ENCODE measurements at places on chromosomes 1 and 21.

- no peak for DNase-seq
Measured at GRCh38 chr21:34935452-34935851, 113.7 kb downstream of the RUNX1 start.

DNA sequence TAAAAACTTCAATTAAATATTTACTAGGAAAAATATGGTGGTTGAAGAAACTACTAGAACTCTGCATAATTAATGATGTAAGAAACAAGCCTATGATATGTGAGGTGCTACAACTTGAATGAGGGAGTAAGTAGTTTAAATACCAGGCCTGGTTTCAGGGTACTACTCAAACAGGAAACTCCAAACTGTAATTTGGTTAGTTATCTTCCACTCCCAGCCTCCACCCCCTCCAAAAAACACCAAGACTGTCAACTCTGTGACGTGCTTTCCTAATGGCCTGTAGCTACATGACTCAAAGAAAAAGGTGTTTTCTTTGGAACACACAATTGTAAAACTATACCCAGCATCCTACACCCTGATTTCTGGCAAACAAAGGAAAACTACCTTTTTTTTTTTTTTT, 55.9 kb upstream of the RCC1 start:
- DNase-seq, result no peak

GRCh38 chr1:6075748-6076147, 30.1 kb downstream of the KCNAB2 start:
- no peak for DNase-seq

DNA sequence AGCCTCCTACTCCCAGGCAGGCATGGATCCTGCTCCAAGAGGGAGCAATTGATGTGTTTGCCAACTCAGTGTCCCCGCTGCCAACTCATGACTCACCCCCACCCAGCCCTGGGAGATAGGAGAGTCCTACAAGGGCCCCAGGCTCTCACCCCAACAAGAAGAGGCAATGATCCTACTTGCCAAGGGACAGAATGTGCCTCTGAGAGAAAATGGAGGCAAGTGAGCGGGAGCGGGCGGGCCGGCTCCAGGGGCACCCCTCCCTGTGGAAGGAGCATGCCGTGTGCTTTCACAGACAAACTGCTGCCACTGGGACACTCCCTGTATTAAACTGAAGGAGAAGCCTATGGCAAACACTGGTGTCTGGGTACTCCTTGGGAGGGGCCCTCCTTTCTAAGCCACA, 16.7 kb downstream of the PKP1 start:
- no peak for DNase-seq

DNA sequence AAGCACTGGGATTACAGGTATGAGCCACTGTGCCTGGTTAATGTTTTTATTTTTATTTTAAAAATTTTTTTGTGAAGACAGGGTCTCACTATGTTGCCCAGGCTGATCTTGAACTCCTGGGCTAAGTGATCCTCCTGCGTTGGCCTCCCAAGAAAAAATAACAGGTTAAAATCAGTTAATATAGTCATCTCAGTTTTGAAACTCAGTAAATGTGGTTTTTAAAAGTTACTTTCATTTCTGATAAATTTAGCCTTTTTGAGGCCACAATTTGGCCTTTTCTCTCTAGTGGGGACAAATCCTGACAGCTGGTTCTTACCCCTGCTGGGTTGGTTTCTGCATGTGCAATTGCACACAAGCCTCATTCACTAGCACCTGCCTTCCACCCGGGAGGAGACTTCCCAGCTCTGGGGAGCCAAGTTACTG, 13.3 kb downstream of the PMF1 start:
- no peak for DNase-seq

GRCh38 chr1:66395202-66396061, 138.5 kb upstream of the SGIP1 start:
- DNase-seq, result no peak

DNA sequence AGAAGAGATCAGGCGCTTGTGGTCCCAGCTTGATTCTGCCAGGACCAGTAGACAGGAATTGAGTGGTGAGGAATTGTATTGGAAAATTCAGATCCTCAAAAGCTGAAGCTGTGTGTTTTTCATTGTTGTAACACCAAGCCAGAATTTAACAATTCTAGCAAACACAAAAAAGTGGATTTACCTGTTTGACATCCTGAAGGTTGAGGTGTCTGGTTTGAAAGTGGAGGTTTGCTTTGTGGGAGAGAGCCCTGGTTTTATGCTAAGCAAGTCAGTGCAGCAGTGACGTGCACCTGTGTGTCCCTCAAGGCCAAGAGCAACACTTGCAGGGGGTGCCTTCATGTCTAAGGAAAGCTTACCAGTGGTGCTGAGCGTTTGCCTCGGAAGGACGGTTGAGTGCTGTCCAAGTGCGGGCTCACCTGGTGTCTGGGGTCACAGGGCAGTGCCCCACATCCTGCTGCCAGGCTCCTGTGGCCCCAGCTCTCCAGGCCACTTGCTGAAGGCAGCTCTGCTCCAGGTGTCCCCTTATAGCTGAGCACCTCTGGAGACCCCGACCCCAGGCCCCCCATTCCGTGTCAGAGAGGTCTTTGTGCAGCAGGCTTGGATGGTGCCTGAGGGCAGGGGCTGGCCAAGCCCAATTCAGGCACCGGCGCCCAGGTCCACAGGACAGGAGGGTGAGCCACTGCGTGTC, 27.7 kb downstream of the PCNT start:
- DNase-seq, result no peak

GRCh38 chr1:235864931-235865525, 1.7 kb downstream of the LYST start:
- no peak for DNase-seq

DNA sequence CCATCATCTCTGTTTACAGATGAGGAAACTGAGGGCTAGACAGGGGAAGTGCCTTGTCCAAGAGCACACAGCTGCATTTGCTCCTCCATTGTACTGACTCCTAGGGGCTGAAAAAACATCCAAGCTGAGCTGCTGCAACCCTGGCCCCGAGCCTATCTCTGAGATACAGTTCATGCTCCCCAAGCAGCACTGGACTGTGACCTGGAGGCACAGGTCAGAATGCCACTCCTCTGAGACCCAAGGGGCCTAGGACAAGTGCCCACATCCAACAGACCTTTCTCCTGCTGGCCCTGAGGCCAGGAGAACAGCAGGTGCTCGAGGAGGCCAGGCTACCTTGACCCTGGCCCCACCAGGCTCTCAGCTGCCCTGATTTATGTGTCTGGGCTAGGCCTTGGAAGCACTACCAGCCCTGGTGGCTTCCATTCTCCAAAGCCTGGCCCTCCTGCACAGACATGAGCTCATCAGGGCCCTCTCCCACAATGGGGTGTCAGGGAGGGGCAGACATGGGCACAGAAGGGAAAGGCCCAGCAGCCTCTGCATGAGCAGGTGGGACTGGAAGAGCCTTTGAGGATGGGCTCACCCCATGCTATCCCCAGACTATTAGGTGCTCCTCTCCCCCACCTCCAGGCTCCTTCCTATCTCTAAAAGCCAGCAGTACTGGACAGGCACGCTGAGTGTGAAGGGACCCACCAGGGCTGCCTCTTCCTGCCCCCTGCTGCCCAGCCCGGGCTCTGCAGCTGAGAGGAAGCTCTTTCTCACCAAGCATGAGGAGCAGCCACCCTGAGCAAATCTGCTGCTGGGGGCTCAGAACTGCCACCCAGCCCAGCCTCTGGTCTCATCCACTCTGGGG, 18.8 kb downstream of the ADGRB2 start:
- DNase-seq, result peak; percentile 28

DNA sequence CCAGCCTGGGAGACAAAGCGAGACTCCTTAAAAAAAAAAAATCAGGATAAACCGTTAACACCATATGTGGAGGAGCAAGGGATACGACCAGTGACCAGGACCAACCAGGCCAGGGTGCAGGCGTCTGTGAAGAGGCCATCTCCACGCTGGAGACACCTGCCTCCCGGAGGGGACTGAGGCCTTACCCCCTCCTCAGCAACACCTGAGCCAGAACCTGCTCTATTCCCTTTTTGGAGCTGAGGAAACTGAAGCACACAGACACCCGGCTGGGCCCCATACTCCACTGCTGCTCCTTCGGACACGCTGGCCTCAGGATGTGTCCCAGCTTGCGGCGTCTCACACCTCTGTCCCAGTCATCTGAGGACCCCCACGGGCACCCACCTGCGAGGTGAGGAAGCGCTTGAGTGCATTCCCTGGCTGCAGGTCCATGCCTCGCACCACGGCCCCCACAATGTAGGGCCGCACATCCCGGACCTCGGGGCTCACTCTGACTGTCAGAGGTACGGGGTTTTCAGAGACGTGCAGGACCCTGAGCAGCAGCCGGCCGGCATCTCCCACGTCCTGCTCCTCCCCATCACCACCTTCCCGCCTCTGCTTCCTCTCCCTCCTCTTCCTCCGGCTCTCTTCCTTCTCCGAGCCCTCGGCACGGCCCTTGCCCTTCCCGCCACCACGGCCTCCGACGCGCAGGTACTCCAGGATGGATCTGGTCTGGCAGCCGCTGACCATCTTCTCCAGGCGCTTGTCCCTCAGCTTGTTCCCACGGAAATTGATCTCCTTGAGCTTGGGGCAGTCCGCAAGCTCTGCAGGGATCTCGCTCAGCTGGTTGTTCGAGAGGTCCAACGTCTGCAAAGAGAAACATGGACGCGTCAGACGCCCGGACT, 9.6 kb downstream of the LRRC47 start:
- no peak for DNase-seq

DNA sequence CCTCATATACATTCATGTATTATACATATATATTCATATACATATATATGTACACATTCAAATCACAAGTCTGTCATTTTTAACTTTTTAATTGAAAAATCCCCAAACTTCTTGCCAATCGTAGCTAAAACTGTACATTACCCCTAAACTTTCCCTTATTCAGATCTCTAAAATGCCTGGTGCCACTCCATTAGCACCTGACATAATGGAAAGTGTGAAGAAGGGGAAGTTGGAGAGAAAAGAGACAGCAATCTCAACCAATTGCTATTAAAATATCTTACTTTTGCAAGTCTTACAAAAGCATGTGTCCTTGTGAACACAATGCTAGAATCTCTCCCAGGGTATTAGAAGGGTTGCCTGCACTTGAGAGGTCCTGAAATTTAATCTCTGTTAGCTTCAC, 22.7 kb upstream of the PRKACB start:
- no peak for DNase-seq

DNA sequence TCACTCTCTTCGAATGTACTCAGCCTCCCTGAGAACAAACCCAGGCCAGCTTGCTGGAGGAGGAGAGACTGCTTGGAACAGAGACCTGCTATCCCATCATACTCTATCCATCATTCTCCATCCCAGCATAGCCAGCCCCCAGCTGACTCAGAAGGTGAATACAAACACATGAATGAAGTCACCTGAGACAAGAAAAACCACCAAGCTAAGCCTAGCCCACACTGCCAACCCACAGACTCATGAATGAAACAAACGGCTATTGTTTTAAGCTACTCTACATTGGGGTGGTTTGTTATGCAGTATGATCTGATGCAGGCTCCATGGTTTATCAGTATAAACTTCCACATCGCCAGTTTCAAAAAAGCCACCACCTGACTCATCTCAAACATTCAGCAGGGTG, 395.6 kb downstream of the SETD4 start:
- no peak for DNase-seq

GRCh38 chr21:38965910-38966504, 160.3 kb downstream of the ETS2 start:
- no peak for DNase-seq

DNA sequence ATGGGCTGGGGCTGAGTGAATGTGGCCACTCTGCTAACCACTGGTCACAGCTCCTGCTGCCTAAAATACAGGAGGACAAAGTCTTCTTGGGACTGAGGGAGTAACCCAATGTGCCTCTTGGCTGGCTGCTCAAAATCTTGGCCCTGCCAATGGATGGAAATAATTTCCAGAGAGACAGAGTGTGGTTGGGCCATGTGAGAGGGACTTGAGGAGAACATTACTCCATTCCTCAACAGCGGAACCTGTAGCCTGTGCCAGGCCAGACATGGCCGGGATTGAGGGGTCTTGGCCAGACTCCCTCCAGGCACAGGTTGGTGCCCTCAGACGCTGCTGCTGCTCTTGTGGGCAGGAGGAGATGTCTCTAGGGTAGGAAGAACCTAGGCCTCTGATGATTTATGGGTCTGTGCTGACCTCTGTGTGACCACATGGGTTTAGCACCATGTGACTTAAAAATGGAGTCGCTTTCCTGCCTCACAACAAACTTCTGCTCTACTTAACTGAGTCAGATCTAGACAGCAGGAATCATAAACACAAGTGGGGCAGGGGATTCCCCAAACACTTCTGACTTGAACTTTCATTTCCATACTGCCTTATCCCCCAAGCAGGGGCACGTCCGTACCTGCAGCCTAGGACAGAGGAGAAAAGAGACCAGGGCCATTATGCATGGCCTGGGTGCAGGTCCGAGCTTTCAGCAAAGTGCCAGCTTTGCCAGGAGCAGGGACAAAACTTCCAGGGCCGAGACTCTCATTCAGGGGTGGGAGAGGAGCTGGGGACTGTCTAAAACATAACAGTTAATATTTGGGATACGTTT, 79.2 kb downstream of the CD34 start:
- no peak for DNase-seq

DNA sequence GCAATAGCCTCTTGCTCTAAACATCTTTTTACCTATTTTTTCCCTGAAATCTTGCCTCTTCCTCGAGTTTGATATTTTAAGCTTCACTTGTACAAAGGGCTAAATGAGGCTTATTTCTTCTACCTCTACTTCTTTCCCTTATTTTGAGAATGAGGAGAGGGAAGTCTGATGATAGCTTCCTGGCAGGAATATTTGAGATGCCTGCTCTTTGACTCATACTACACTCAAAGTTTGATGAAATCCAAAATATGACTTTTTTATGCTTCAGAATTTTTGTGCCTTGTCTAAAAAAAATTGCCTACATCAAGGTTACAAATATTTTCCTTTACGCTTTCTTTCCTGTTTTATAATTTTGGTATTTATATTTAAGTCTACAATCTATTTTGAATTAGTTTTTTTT, 624.4 kb upstream of the PLXNA2 start:
- no peak for DNase-seq

GRCh38 chr1:153498746-153499145, 37.0 kb downstream of the S100A6 start:
- no peak for DNase-seq

DNA sequence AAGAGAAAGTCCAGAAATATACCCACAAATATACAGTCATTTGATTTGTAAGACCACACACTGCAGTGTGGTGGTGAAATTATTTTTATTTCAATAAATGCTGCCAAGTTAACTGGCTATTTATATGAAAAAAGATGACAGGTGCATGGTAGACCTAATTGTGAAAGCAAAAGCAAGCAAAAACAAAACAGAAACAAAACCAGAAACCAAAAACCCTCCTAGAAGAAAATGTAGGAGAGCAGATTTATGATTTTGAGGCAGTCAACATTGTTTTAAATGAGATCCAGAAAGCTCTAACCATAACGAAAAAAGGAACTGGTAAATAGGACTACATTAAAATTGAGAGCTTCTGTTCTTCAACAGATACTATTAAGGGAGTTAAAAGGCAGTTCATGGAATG, 303.6 kb downstream of the PRDM2 start:
- DNase-seq, result no peak

GRCh38 chr1:23618586-23619083, 59.3 kb upstream of the ID3 start:
- DNase-seq, result no peak

- no peak for DNase-seq
Measured at GRCh38 chr1:230713915-230714764, at the start of gene AGT. TSS of gene AGT (minus strand) at chr1:230714122. CDS start at chr1:230710823, 3,299 bp downstream.

GRCh38 chr1:118339400-118340124, 154.5 kb upstream of the SPAG17 start:
- no peak for DNase-seq
